ENCODE measurements at places on chromosomes 4 and X. TPM values are rescaled to one million over a fixed set of nuclear protein-coding genes. Genes with fewer than 3 reads are reported as not detected.

The NALF2 gene
- not detected for polyA plus RNA-seq

The P2RY4 gene
- not detected for polyA plus RNA-seq

The JAKMIP1 gene
- 0.21 TPM for polyA plus RNA-seq

The CSAG3 gene
- polyA plus RNA-seq, result not detected

The DCAF8L2 gene
- polyA plus RNA-seq, result not detected

The AWAT1 gene
- polyA plus RNA-seq, result not detected

The EDNRA gene
- not detected for polyA plus RNA-seq

The DOCK11 gene
- polyA plus RNA-seq, result 24.2 TPM

The MAOB gene
- not detected for polyA plus RNA-seq
